Lung (tissue), 17 donors: ENCODE measurements at places on chromosomes 16 and 17. TPM values are rescaled to one million over a fixed set of nuclear protein-coding genes. Genes with fewer than 3 reads are reported as not detected.

The GCGR gene
- 0.11 TPM for total RNA-seq

The CPNE7 gene
- 2.2 TPM for total RNA-seq

The KLHL10 gene
- 0.09 TPM for total RNA-seq

The C1QL1 gene
- 0.21 TPM for total RNA-seq

The CACNG1 gene
- total RNA-seq, result not detected

The NXPH3 gene
- 3.1 TPM for total RNA-seq

The CALB2 gene
- 1.7 TPM for total RNA-seq

The AOC3 gene
- 82.9 TPM for total RNA-seq

The UNK gene
- 72.4 TPM for total RNA-seq

The IGSF6 gene
- total RNA-seq, result 35.7 TPM

The SYT17 gene
- 13.1 TPM for total RNA-seq

- no peaks in the 10 kb centered on the region for H3K27me3 ChIP-seq
- peak; percentile 81 for DNase-seq
- peaks cover 51% of the 10 kb centered on the region for H3K4me1 ChIP-seq
- H3K36me3 ChIP-seq, result peaks cover 3% of the 10 kb centered on the region
Measured at GRCh38 chr17:2213291-2213960, 90.2 kb downstream of the SMG6 start.

GRCh38 chr17:40548982-40549685 lies 16.1 kb downstream of the CCR7 start:
- H3K27me3 ChIP-seq, result no peaks in the 10 kb centered on the region
- DNase-seq, result peak; percentile 66
- H3K27ac ChIP-seq, result peak overlapping the region; percentile 88
- no peaks in the 10 kb centered on the region for H3K36me3 ChIP-seq
- no peak overlapping the region for H3K4me3 ChIP-seq

- no peaks in the 10 kb centered on the region for H3K27me3 ChIP-seq
- H3K4me3 ChIP-seq, result no peak overlapping the region
- no peak overlapping the region for H3K27ac ChIP-seq
- H3K4me1 ChIP-seq, result no peaks in the 10 kb centered on the region
Measured at GRCh38 chr16:67068212-67068753, 39.3 kb downstream of the CBFB start.

DNA sequence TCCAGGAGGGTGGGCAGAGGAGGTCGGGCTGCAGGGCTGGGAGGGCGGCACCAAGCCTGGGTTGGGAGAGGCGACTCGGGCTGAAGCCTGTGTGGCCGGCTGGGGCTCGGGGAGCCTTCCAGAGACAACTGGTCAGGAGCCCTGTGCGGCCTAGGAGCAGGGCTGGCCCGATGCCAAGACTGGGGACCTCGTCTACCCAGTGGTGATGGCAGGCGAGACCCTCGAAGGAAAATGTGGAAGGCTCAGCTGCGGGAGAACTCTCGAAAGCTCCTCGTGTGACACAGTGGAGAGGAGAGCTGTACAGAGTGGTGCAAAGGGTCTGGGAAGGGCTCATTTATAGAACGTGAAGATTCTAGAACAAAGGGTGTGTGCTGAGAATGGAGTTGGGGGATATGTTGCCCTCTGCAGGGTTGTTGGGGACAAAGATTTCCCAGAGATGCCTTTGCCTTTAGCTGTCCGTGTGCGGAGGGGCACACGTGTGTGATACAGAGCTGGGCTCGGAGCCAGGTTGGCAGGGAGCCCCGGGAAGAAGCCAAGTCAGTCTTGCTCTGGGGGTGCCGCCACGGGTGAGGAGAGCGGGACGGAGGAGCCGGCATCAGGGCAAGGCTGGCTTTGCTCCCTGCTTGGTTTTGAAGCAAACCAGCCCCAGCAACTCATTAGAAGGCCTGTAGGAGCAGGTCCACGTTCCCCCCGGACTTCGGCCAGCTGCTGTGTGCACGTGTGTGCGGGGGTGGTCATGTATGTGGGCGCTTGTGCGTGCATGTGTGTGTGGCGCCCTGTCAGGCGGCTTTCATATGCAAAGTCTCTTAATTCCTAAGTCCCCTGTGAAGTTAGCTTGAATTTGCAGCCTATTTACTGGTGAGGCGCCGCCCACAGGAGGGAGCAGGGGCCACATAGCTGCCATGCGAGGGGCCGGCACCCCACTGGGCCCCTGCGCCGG lies 132.4 kb upstream of the CHMP6 start:
- no peaks in the 10 kb centered on the region for H3K27me3 ChIP-seq
- H3K27ac ChIP-seq, result peak overlapping the region; percentile 26
- peaks cover 19% of the 10 kb centered on the region for H3K36me3 ChIP-seq
- no peak overlapping the region for H3K4me3 ChIP-seq
- H3K4me1 ChIP-seq, result peaks cover 26% of the 10 kb centered on the region

GRCh38 chr16:31712064-31712540 lies 161.5 kb upstream of the ZNF267 start:
- H3K4me1 ChIP-seq, result peaks cover 9% of the 10 kb centered on the region
- no peaks in the 10 kb centered on the region for H3K27me3 ChIP-seq
- DNase-seq, result peak; percentile 4
- no peak overlapping the region for H3K4me3 ChIP-seq
- H3K36me3 ChIP-seq, result peaks cover 2% of the 10 kb centered on the region

DNA sequence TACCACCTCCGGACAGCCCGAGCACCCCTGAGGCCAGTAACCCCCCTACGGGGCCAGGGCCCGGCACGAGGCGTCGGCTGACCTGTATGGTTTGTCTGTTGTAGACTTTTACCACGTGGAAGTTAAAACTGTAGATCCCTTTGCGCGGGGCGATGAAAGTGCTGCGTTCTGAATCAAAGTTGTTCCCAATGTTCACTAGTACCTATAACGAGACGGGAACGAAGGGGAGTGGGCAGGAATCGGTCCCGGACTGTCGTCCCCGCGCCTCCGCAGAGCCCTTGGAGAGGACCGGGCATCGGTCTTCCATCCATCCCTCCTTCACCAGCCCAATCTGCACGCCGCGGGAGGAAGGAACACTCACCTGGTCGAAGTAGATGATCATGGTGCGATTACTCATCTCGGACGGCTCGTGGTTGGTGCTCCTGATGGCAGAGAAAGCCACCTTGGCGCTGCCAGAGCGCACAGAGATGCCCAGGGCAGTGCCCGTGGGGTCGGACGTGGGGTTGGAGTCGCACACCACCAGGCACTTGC lies 732 bp downstream of the CBLN1 start:
- no peaks in the 10 kb centered on the region for H3K36me3 ChIP-seq
- peaks cover 24% of the 10 kb centered on the region for H3K27me3 ChIP-seq
- no peak overlapping the region for H3K4me3 ChIP-seq
- no peak for DNase-seq

DNA sequence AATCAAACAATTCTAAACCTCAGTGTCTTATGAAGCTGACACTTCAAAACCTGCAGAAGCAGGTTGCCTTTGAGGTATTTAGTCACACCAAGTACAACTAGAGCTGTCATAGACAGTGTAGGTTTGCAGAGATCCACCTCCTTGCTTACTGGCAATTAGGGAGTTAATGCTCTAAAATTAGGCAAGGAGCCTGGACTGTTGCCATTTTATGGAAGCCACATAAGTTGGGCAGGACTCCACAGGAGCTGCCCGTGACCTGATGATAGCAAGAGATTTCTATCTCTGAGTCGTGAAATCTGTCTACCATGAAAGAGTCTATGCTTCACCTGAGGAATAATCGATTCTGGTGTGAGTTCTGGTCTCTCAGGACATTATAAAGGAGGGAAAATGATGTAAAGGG lies 8.9 kb downstream of the EME1 start:
- peaks cover 18% of the 10 kb centered on the region for H3K36me3 ChIP-seq
- no peak overlapping the region for H3K27ac ChIP-seq
- no peak overlapping the region for H3K4me3 ChIP-seq
- no peaks in the 10 kb centered on the region for H3K27me3 ChIP-seq
- no peaks in the 10 kb centered on the region for H3K4me1 ChIP-seq

GRCh38 chr16:17166095-17166494 lies 304.7 kb downstream of the XYLT1 start:
- no peaks in the 10 kb centered on the region for H3K4me1 ChIP-seq
- H3K27ac ChIP-seq, result no peak overlapping the region
- no peak overlapping the region for H3K4me3 ChIP-seq

DNA sequence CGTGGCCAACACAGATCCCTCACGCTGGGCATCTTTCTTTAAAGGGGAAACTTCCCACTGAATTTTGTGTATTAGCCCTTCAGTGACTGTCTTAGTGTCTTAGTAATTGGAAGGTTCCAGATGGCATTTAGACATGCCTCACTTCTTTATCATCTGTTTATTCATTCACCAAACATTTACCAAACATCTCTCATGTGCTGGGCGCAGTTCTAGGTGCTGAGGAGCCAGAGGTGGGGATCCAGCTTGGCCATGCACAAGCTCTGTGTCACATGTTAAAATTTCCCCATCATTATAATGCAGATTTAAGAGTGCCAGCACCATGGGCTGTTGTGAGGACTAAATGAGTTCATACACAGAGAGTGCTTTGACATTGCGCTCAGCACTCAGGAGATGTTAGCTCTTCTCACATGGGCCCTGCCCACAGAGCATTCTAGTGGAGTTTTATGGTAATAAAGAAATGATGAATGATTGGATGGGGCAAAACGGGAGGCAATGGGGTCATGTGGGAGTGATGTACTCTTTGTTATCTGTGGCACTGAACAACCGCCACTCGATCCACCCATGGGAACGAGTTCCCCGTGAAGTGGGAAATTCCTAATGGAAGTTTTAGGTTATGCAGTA lies 119.7 kb downstream of the SNX29 start:
- H3K4me1 ChIP-seq, result peaks cover 23% of the 10 kb centered on the region
- no peaks in the 10 kb centered on the region for H3K27me3 ChIP-seq
- H3K36me3 ChIP-seq, result no peaks in the 10 kb centered on the region

GRCh38 chr17:47210779-47211178 lies 1.6 kb downstream of the MYL4 start:
- no peak overlapping the region for H3K4me3 ChIP-seq
- no peak overlapping the region for H3K27ac ChIP-seq
- H3K4me1 ChIP-seq, result peaks cover 4% of the 10 kb centered on the region
- DNase-seq, result no peak
- H3K36me3 ChIP-seq, result no peaks in the 10 kb centered on the region

DNA sequence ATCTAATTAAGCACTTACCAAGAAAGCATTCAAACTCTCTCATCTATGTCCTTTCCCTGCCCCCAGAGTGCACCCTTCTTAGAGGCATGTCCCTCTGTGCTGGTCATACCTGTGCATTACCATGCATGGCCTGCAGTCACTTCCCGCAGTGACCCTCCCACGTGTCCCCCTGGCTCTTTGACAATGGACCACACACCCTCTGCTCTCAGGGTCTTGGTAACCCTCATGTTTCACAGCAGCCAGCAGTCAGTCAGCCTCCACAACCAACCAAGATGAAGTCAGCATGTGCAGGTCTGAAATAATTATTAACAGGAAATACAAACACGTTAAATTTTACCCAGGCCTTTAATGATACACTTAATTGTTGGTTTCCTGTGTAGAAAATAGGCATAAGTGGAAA lies 10.1 kb downstream of the KRT33A start:
- no peak overlapping the region for H3K4me3 ChIP-seq
- no peak for DNase-seq
- H3K4me1 ChIP-seq, result no peaks in the 10 kb centered on the region
- H3K27ac ChIP-seq, result no peak overlapping the region
- H3K36me3 ChIP-seq, result no peaks in the 10 kb centered on the region

- H3K4me3 ChIP-seq, result no peak overlapping the region
- H3K4me1 ChIP-seq, result no peaks in the 10 kb centered on the region
- no peaks in the 10 kb centered on the region for H3K36me3 ChIP-seq
- no peaks in the 10 kb centered on the region for H3K27me3 ChIP-seq
Measured at GRCh38 chr16:86740906-86741799, 162.8 kb downstream of the FOXL1 start.

- no peaks in the 10 kb centered on the region for H3K36me3 ChIP-seq
- H3K27ac ChIP-seq, result no peak overlapping the region
- no peaks in the 10 kb centered on the region for H3K4me1 ChIP-seq
- no peak overlapping the region for H3K4me3 ChIP-seq
- no peak for DNase-seq
Measured at GRCh38 chr17:68095205-68095811, 59.8 kb downstream of the KPNA2 start.

GRCh38 chr17:13055131-13055530 lies 37.3 kb upstream of the ELAC2 start:
- no peak overlapping the region for H3K4me3 ChIP-seq
- H3K27me3 ChIP-seq, result peaks cover 19% of the 10 kb centered on the region
- H3K36me3 ChIP-seq, result no peaks in the 10 kb centered on the region
- no peaks in the 10 kb centered on the region for H3K4me1 ChIP-seq

GRCh38 chr16:85422632-85423550 lies 190.2 kb upstream of the GSE1 start:
- DNase-seq, result peak; percentile 88
- no peaks in the 10 kb centered on the region for H3K36me3 ChIP-seq
- H3K27ac ChIP-seq, result no peak overlapping the region
- H3K4me3 ChIP-seq, result no peak overlapping the region
- H3K27me3 ChIP-seq, result no peaks in the 10 kb centered on the region

- peaks cover 52% of the 10 kb centered on the region for H3K27me3 ChIP-seq
- no peaks in the 10 kb centered on the region for H3K36me3 ChIP-seq
- H3K4me3 ChIP-seq, result no peak overlapping the region
- H3K4me1 ChIP-seq, result no peaks in the 10 kb centered on the region
- H3K27ac ChIP-seq, result no peak overlapping the region
- peak; percentile 67 for DNase-seq
Measured at GRCh38 chr17:48153691-48154358, 46.3 kb downstream of the SNX11 start.

GRCh38 chr17:82565551-82565950 lies 46.0 kb downstream of the FOXK2 start:
- H3K27ac ChIP-seq, result no peak overlapping the region
- H3K4me1 ChIP-seq, result no peaks in the 10 kb centered on the region
- H3K36me3 ChIP-seq, result peaks cover 12% of the 10 kb centered on the region

GRCh38 chr16:70402916-70403659 lies 35.8 kb downstream of the ST3GAL2 start:
- no peaks in the 10 kb centered on the region for H3K27me3 ChIP-seq
- no peaks in the 10 kb centered on the region for H3K4me1 ChIP-seq
- no peak overlapping the region for H3K27ac ChIP-seq
- no peak for DNase-seq

GRCh38 chr16:62038646-62039045 lies 2.4 kb upstream of the CDH8 start:
- DNase-seq, result no peak
- H3K4me3 ChIP-seq, result no peak overlapping the region
- H3K36me3 ChIP-seq, result no peaks in the 10 kb centered on the region
- peaks cover 47% of the 10 kb centered on the region for H3K27me3 ChIP-seq
- H3K4me1 ChIP-seq, result no peaks in the 10 kb centered on the region

DNA sequence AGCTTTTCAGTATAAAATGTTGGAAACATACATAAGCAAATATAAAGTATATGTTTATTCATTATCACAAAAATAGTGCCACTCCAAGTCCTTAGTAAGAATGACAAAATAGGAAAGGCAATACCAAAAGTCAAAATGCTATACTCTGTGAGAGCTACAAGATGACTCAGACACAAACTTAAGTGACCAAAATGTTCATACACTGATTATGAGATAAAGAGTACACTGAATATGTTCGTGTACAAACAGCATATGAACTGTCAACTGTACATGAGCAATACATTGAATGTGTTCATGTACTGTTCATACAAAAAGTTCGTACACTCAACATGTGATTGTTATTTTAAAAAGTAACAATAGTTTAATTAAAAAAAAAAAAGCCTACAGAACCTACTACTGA lies 103.3 kb downstream of the CA4 start:
- H3K4me1 ChIP-seq, result no peaks in the 10 kb centered on the region
- H3K27ac ChIP-seq, result no peak overlapping the region
- peaks cover 3% of the 10 kb centered on the region for H3K36me3 ChIP-seq
- no peaks in the 10 kb centered on the region for H3K27me3 ChIP-seq

- no peak overlapping the region for H3K27ac ChIP-seq
- peaks cover 3% of the 10 kb centered on the region for H3K4me1 ChIP-seq
- DNase-seq, result no peak
- H3K36me3 ChIP-seq, result no peaks in the 10 kb centered on the region
Measured at GRCh38 chr16:59707436-59708226, 973.5 kb upstream of the GOT2 start.

GRCh38 chr16:89077076-89077475 lies 16.6 kb upstream of the ACSF3 start:
- no peaks in the 10 kb centered on the region for H3K27me3 ChIP-seq
- no peaks in the 10 kb centered on the region for H3K4me1 ChIP-seq
- DNase-seq, result no peak
- H3K36me3 ChIP-seq, result no peaks in the 10 kb centered on the region
- no peak overlapping the region for H3K27ac ChIP-seq
